ENCODE measurements at places on chromosomes 5 and 9.

DNA sequence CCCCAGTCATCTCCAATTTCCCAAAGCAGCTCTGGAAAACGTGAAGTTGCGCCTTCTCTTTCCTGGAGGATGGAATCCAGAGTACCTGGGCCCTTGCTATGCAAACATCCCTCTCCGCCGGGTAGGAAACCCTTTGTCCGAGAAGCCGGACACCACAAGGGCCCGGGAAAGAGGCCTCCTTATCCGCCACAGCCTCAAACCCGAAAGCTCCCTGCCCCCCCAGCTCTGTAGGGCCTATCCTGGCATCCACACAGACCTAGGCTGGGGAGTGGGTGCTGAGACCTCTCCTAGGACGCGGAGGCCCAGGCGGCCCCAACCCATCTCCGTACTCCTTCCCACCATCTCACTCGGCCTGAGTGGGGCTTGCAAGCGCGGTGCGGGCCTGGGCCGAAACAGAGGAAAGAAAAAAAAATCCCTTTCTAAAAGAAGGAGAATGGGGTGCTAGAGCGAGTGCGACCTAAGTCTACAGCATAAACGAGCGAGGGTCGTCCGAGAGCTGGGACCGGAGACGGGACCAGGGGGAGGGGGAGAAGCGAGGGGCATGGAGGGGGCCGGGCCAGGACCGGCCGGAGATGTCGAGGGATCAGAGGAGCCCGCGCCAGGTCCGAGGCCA, 624 bp downstream of the FBXW11 start:
- H3K27me3 ChIP-seq, result no peaks in the 10 kb centered on the region
- peaks cover 57% of the 10 kb centered on the region for H3K4me1 ChIP-seq
- DNase-seq, result peak; percentile 33
- H3K27ac ChIP-seq, result peak overlapping the region; percentile 94
- peaks cover 14% of the 10 kb centered on the region for H3K36me3 ChIP-seq

GRCh38 chr9:19809422-19810269, 20.8 kb upstream of the SLC24A2 start:
- no peaks in the 10 kb centered on the region for H3K36me3 ChIP-seq
- peaks cover 17% of the 10 kb centered on the region for H3K27me3 ChIP-seq
- no peak for DNase-seq
- H3K4me3 ChIP-seq, result no peak overlapping the region

- no peak overlapping the region for H3K27ac ChIP-seq
- peaks cover 7% of the 10 kb centered on the region for H3K36me3 ChIP-seq
- peaks cover 29% of the 10 kb centered on the region for H3K4me1 ChIP-seq
- DNase-seq, result no peak
These were observed 213.2 kb downstream of the NR3C1 start for GRCh38 chr5:143190260-143190810.

GRCh38 chr5:94891972-94892371, 273.5 kb downstream of the SLF1 start:
- no peaks in the 10 kb centered on the region for H3K4me1 ChIP-seq
- H3K36me3 ChIP-seq, result no peaks in the 10 kb centered on the region
- peaks cover 2% of the 10 kb centered on the region for H3K27me3 ChIP-seq
- H3K4me3 ChIP-seq, result no peak overlapping the region
- H3K27ac ChIP-seq, result no peak overlapping the region

- peaks cover 2% of the 10 kb centered on the region for H3K36me3 ChIP-seq
- H3K27ac ChIP-seq, result no peak overlapping the region
- H3K4me1 ChIP-seq, result peaks cover 50% of the 10 kb centered on the region
- H3K4me3 ChIP-seq, result no peak overlapping the region
- DNase-seq, result peak; percentile 39
These were observed 34.1 kb downstream of the NEK6 start for GRCh38 chr9:124291801-124292396.

GRCh38 chr5:143066556-143067281, 296.5 kb downstream of the ARHGAP26 start:
- peaks cover 12% of the 10 kb centered on the region for H3K4me1 ChIP-seq
- peaks cover 27% of the 10 kb centered on the region for H3K36me3 ChIP-seq
- no peaks in the 10 kb centered on the region for H3K27me3 ChIP-seq

- peaks cover 71% of the 10 kb centered on the region for H3K36me3 ChIP-seq
- DNase-seq, result no peak
- H3K27ac ChIP-seq, result peak overlapping the region; percentile 98
- peak overlapping the region; percentile 95 for H3K4me3 ChIP-seq
These were observed 2.8 kb downstream of the CKS2 start for GRCh38 chr9:89313842-89314241.

GRCh38 chr9:6354072-6354686, 26.0 kb downstream of the TPD52L3 start:
- no peak overlapping the region for H3K27ac ChIP-seq
- H3K4me3 ChIP-seq, result no peak overlapping the region
- peaks cover 21% of the 10 kb centered on the region for H3K4me1 ChIP-seq

GRCh38 chr5:8913522-8913921, 632.4 kb downstream of the SEMA5A start:
- H3K4me3 ChIP-seq, result no peak overlapping the region
- DNase-seq, result no peak
- H3K27me3 ChIP-seq, result no peaks in the 10 kb centered on the region
- no peaks in the 10 kb centered on the region for H3K4me1 ChIP-seq
- no peak overlapping the region for H3K27ac ChIP-seq
- no peaks in the 10 kb centered on the region for H3K36me3 ChIP-seq

- no peaks in the 10 kb centered on the region for H3K27me3 ChIP-seq
- H3K27ac ChIP-seq, result no peak overlapping the region
- no peaks in the 10 kb centered on the region for H3K36me3 ChIP-seq
- H3K4me1 ChIP-seq, result peaks cover 9% of the 10 kb centered on the region
- no peak for DNase-seq
These were observed 1.8 kb downstream of the NUDT12 start for GRCh38 chr5:103560826-103561225.

GRCh38 chr5:170791325-170791954, 7.9 kb downstream of the GABRP start:
- peaks cover 4% of the 10 kb centered on the region for H3K27me3 ChIP-seq
- H3K4me1 ChIP-seq, result no peaks in the 10 kb centered on the region
- no peaks in the 10 kb centered on the region for H3K36me3 ChIP-seq
- H3K27ac ChIP-seq, result no peak overlapping the region
- no peak for DNase-seq

DNA sequence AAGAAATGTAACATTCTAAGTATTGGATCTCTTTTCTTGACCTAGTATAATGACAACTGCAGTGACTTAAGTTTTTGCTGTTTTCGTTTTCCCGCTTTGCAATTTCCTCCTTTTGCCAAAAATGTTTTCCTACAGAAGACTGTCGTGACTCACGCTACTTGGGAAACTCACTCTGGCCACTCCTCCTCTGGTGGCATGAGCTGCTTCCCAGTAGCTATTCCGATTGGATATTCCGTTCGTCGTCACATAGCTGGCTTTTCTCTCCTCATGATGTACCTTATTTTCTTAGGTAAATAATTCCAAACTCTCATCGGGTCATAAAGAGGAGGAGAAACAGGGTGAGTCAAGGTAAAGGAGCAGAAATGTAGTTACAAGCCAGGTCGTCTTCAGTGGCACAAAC, 64.9 kb downstream of the GOLPH3 start:
- H3K36me3 ChIP-seq, result peaks cover 25% of the 10 kb centered on the region
- DNase-seq, result no peak
- no peaks in the 10 kb centered on the region for H3K4me1 ChIP-seq
- no peak overlapping the region for H3K4me3 ChIP-seq

- no peak overlapping the region for H3K4me3 ChIP-seq
- H3K4me1 ChIP-seq, result no peaks in the 10 kb centered on the region
- DNase-seq, result no peak
These were observed 70.5 kb downstream of the DMRT2 start for GRCh38 chr9:1120500-1121165.

DNA sequence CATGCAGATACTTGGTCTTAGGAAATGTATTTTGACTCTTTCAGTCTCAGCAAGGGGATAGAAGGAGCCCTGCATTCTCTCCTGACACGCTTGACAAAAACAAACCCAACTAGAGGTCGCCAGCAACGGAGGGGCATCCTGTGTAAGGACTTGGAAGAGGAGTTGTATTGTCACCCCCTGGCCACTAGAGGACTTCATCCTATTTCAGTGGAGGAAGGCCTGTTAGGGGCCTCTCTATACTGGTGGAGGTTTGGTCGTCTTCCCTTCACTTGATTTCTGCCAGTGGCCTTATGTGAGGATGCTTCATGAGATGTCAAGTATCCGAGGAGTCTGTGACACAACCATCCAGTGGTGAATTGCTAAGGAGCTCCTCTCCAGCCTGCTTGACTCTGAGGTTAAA, 122.8 kb upstream of the STC2 start:
- no peaks in the 10 kb centered on the region for H3K36me3 ChIP-seq
- peaks cover 2% of the 10 kb centered on the region for H3K27me3 ChIP-seq
- no peak overlapping the region for H3K4me3 ChIP-seq
- no peak overlapping the region for H3K27ac ChIP-seq

GRCh38 chr5:73673161-73673591, 47.2 kb downstream of the ARHGEF28 start:
- no peaks in the 10 kb centered on the region for H3K36me3 ChIP-seq
- no peak overlapping the region for H3K4me3 ChIP-seq
- no peaks in the 10 kb centered on the region for H3K4me1 ChIP-seq
- H3K27ac ChIP-seq, result no peak overlapping the region
- DNase-seq, result no peak
- H3K27me3 ChIP-seq, result peaks cover 14% of the 10 kb centered on the region

GRCh38 chr5:55915783-55916182, 64.6 kb downstream of the IL31RA start:
- peaks cover 20% of the 10 kb centered on the region for H3K4me1 ChIP-seq
- no peak overlapping the region for H3K27ac ChIP-seq
- no peaks in the 10 kb centered on the region for H3K36me3 ChIP-seq
- H3K27me3 ChIP-seq, result no peaks in the 10 kb centered on the region

GRCh38 chr5:6711409-6712141, 1.7 kb upstream of the TENT4A start:
- peak overlapping the region; percentile 85 for H3K4me3 ChIP-seq
- peak overlapping the region; percentile 92 for H3K27ac ChIP-seq
- no peak for DNase-seq
- H3K4me1 ChIP-seq, result peaks cover 30% of the 10 kb centered on the region
- peaks cover 6% of the 10 kb centered on the region for H3K27me3 ChIP-seq

GRCh38 chr5:133635051-133635450, 22.7 kb upstream of the FSTL4 start:
- no peaks in the 10 kb centered on the region for H3K4me1 ChIP-seq
- H3K4me3 ChIP-seq, result no peak overlapping the region
- no peaks in the 10 kb centered on the region for H3K36me3 ChIP-seq
- H3K27me3 ChIP-seq, result peaks cover 21% of the 10 kb centered on the region
- DNase-seq, result no peak
- H3K27ac ChIP-seq, result no peak overlapping the region

- no peak for DNase-seq
- no peaks in the 10 kb centered on the region for H3K36me3 ChIP-seq
- H3K4me3 ChIP-seq, result no peak overlapping the region
- peaks cover 4% of the 10 kb centered on the region for H3K27me3 ChIP-seq
These were observed 178.3 kb downstream of the HSPA4 start for GRCh38 chr5:133229931-133230664.

GRCh38 chr9:134062461-134063087, 5.3 kb downstream of the BRD3 start:
- no peak for DNase-seq
- H3K27ac ChIP-seq, result no peak overlapping the region
- no peaks in the 10 kb centered on the region for H3K36me3 ChIP-seq
- H3K4me3 ChIP-seq, result no peak overlapping the region
- no peaks in the 10 kb centered on the region for H3K27me3 ChIP-seq
- H3K4me1 ChIP-seq, result peaks cover 25% of the 10 kb centered on the region

GRCh38 chr5:66896171-66896570, 300.0 kb downstream of the MAST4 start:
- H3K27ac ChIP-seq, result no peak overlapping the region
- peaks cover 10% of the 10 kb centered on the region for H3K4me1 ChIP-seq
- peaks cover 3% of the 10 kb centered on the region for H3K36me3 ChIP-seq
- no peak overlapping the region for H3K4me3 ChIP-seq
- peaks cover 27% of the 10 kb centered on the region for H3K27me3 ChIP-seq

- no peaks in the 10 kb centered on the region for H3K36me3 ChIP-seq
- H3K4me1 ChIP-seq, result peaks cover 17% of the 10 kb centered on the region
- H3K27ac ChIP-seq, result peak within 1 kb of the TSS; percentile 78
- peaks cover 12% of the 10 kb centered on the region for H3K27me3 ChIP-seq
- DNase-seq, result peak; percentile 49
- H3K4me3 ChIP-seq, result peak within 1 kb of the TSS; percentile 85
These were observed at the start of gene FER for GRCh38 chr5:108747774-108748400. Gene FER, plus strand, starts transcription at chr5:108747897. Its CDS starts 50,286 bp downstream, at chr5:108798183.

- H3K27me3 ChIP-seq, result peaks cover 4% of the 10 kb centered on the region
- no peak for DNase-seq
- no peak overlapping the region for H3K4me3 ChIP-seq
- no peak overlapping the region for H3K27ac ChIP-seq
- H3K4me1 ChIP-seq, result no peaks in the 10 kb centered on the region
These were observed 61.8 kb downstream of the SHC3 start for GRCh38 chr9:89116805-89117192.

- H3K27ac ChIP-seq, result no peak overlapping the region
- no peak overlapping the region for H3K4me3 ChIP-seq
- no peaks in the 10 kb centered on the region for H3K4me1 ChIP-seq
- no peak for DNase-seq
These were observed 248.7 kb upstream of the SLC30A5 start for GRCh38 chr5:68845131-68845530.

GRCh38 chr5:36070687-36071571, 4.2 kb upstream of the UGT3A2 start:
- H3K27me3 ChIP-seq, result peaks cover 31% of the 10 kb centered on the region
- peak overlapping the region; percentile 72 for H3K4me3 ChIP-seq
- peaks cover 16% of the 10 kb centered on the region for H3K4me1 ChIP-seq
- H3K36me3 ChIP-seq, result no peaks in the 10 kb centered on the region
- DNase-seq, result no peak
- no peak overlapping the region for H3K27ac ChIP-seq

DNA sequence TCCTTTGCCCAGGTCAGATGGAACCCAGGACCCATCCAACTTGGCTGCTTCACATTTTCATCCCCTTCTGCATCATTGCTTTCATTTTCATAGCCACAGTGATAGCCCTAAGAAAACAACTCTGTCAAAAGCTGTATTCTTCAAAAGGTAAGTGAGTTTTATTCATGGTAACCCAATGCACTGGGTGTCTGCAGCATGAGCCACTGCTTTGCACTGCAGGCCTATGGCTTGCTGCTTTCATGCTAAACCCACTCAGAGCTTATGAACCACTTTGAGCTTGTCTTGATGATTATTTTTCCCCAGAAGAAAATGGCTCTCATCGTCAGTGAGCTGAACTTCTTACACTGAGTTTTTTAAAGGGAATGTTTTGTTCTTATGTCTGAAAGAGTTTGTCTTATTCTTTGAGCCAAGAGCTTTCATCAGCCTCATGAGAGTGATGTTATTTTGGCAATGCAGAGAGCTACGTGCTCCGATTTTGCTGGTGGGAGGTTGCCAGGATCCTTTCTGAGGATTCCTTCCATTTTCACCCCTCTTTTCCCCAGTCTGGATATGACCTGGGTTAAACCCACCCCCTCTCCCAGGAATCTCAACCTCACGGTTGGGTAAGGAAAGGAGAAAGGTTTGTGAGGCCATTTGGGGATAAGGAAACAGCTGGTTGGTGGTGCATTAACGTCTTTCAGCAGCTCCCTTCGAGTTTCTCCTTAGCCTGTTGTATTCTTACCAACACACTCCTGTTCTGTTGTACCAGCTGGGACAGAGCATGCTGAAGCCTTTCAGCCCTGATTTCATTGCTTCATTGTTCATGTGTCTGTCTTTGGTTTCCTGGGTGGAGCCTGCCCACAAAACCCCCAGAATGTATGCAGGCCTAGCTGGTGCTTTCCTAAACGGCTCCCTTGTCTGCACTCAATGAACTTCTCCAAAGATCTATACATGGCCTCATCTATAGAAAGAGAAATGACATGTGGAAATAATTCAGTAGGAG, 47.6 kb downstream of the PDCD1LG2 start:
- peak overlapping the region; percentile 78 for H3K27ac ChIP-seq
- peaks cover 63% of the 10 kb centered on the region for H3K36me3 ChIP-seq
- H3K4me3 ChIP-seq, result peak overlapping the region; percentile 12
- H3K27me3 ChIP-seq, result no peaks in the 10 kb centered on the region
- peak; percentile 77 for DNase-seq

All from activated CD4-positive, alpha-beta memory T cell treated with anti-CD3 and anti-CD28 coated beads, Interleukin-2, amount 10 ng/mL, durations not matched to agents 7 days and 5 days (primary cell).